ENCODE measurements at places on chromosomes 1 and 21. TPM values are rescaled to one million over a fixed set of nuclear protein-coding genes. Genes with fewer than 3 reads are reported as not detected.

GRCh38 chr1:180901076-180901990 is 11.4 kb upstream of the KIAA1614 start:
- no peak for DNase-seq

DNA sequence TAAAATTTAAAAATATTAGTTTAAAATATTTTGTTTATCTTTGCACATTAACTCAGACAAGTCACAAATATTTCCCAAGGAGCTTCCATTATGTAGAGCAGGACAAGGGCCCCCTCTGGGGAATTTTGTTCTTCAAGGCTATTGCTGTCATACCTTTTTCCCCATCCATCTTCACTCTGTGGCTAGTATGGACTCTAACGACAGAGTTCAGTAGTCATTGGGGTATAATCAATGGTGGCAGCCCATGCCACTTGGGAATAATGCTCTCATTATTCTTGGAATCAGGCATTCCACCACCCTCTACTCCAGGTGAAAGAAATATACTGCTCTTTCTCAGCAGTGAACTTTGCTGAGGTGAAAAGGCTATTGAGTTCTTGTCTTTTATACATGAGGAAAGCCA is 38.5 kb upstream of the ERO1B start:
- DNase-seq: no peak

The DPYD gene
- 17.9 TPM for total RNA-seq

DNA sequence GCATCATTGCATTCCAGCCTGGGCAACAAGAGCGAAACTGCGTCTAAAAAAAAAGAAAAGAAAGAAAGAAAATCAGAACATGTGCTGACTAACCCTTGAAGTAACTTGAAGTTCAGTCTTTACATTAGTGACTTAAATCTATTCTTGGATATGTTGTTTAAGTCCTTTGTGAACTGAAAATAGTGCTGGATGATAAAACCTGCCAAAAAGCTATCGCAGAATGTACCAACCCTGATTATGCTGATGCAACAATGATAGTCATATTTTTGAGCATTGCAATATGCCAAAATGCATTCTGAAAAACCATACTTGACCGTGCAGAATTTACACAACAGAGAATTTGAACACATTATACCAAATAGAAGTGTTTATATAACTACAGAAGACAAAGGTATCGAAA is 30.7 kb downstream of the SHISAL2A start:
- no peak for DNase-seq

The GAS5 gene
- 688 TPM for total RNA-seq

DNA sequence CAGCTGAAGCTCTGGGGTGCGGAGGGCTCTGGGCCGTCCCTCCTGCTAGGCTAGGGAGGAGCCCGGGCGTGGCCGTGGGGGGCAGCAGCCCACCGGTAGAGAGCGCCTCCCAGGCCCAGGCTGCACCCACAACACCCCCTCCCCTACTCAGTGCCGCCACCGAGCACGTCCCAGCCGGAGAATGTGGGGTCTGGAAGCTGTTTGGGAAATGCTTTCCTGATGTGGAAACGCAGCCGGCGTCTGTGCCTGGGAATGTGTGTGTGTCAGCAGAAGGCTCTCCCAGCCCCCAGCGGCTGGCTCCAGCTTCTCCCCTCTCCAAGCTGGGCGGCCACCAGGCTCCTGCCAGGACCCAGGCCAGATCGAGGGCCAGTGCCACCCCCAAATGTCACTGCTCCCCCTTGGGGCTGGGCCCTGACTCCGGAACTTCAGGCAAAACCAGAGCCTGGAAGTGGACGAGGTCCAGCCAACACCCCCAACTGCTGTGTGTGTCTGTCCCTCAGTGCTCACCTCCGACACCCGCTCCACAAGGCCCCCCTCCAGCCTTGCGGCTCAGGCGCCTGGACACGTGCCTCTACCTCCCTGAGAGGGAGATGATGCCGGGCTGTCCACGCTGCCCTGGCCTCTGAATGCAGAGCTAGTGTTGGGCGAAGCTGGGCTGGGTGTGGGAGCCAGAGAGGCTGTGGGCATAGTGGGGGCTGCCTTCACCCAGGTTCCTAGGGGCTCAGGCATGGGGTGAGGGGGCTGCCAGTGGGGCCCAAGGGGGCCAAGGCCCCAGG is 74.7 kb downstream of the MEGF6 start:
- DNase-seq: no peak

GRCh38 chr1:165300400-165300903 is 56.1 kb downstream of the LMX1A start:
- DNase-seq: no peak

DNA sequence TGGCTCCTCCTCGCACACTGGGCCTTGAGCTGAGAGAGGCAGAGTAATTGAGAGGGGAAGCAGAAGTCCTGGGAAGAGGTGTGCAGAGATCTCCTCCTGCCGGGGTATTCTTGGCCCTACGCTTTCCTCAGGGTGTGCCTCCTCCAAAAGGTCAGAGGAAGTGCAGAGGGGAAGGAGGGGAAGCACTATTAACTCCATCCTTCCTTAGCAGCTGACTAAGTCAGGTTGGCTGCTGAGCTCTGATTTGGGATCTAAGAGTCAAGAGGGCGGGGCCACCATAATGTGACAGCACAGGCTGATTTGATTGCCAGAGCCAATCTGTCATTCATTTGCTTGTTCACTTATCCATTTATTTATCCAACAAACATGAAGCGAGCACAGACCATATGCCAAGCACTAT is 12.3 kb downstream of the ATP2B4 start:
- DNase-seq: no peak

DNA sequence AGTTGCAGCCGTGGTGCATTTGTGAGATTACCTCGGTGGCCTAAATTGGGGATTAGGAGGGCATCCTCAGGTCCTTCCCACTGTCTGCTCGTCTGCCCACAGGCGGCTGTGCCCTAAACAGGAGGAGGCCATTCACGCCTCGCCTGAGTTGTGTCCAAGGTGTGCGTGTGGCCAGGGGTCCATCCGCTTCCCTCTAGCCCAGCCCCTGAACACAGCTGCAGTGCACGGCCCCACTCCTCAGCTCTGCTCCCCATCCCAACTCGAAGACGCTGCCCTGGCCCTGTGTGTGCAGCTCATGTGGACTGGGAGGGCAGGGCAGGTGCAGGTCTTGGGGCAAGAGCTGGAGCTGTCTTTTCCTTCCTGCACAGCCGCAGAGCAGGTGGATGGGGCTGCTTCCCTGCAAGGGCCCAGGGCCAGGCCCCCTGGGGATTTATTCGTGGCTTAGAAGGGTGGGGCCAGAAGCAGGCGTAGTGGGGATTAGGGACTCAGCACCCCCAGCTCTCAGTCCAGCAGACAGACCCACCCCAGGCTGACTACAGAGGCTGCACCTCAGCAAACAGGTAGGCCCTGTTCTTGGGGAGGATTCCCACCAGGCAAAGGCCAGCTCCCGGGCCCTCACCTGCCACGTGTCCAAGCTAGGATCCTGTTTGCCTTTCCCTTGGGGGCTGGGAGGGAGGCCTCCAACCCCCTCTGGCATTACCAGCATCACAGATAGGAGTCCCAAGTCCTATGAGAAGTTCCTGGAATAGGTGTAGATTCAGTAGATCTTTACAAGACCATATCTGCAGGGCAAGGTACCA is 4.3 kb downstream of the GUK1 start:
- DNase-seq: no peak

- DNase-seq: no peak
These were observed 1643.8 kb downstream of the MRPL39 start for GRCh38 chr21:23963454-23963853.
